Endothelial cell of umbilical vein (primary cell): ENCODE measurements at places on chromosomes 13 and 19. TPM values are rescaled to one million over a fixed set of nuclear protein-coding genes. Genes with fewer than 3 reads are reported as not detected.

DNA sequence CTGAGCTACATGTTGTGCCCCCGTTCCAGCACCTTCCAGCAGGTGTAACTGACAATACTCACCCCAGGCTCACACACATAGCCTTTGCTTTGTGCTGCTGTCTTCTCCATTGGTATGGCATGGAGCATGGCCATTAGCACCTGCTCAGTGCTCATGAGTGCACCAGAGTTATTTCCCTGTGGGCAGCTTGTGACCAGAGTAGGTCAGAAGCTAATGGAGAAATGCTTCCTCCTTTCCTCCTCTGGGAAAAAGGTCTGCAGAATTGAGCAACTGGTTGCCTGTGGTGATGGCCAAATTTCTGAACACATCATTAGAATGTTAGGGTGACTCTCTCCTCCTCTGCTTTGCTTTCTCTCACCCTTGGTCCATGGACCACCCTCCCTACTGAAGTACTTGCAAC, 344.5 kb upstream of the TMTC4 start:
- no peaks in the 10 kb centered on the region for H3K27me3 ChIP-seq
- DNase-seq: no peak
- no peaks in the 10 kb centered on the region for H3K36me3 ChIP-seq
- no peak overlapping the region for H3K27ac ChIP-seq
- H3K4me3 ChIP-seq: no peak overlapping the region

GRCh38 chr19:17263712-17264640, 569 bp downstream of the USHBP1 start:
- peaks cover 18% of the 10 kb centered on the region for H3K4me1 ChIP-seq
- no peaks in the 10 kb centered on the region for H3K36me3 ChIP-seq

- no peaks in the 10 kb centered on the region for H3K36me3 ChIP-seq
- no peak overlapping the region for H3K4me3 ChIP-seq
- no peak for DNase-seq
- no peak overlapping the region for H3K27ac ChIP-seq
- H3K27me3 ChIP-seq: no peaks in the 10 kb centered on the region
Measured at GRCh38 chr13:113559061-113559460, 25.5 kb upstream of the TFDP1 start.

DNA sequence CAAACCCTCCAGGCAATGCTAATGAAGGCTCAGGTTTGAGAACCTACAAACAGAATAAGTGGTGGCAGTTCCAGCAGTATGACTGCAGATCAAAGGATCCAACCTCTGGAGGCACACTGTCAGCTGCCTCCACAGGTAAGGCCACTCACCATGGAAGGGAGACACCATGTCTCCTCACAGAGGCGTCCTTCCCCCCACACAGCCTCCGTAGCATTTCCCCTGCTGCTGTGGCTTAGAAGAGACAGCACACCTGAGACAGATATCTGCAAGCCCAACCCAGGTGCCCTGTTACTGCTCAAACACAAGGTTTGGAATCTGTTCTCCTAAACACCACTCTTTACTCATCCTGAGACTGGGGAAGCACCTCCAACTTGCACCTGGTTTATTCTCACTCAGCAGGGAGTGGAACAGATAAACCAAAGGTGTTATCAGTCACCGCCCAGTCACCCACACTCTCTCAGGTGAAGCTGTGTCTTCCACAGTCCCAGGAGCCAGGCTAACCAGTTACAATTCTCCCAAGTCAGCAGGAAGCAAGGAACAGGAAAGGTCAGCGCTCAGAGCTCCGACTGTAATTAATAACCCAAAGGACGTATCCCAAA, 311.2 kb downstream of the FOXO1 start:
- H3K4me3 ChIP-seq: no peak overlapping the region
- DNase-seq: no peak
- no peaks in the 10 kb centered on the region for H3K27me3 ChIP-seq
- no peak overlapping the region for H3K27ac ChIP-seq

GRCh38 chr13:20980430-20980829, 77.9 kb upstream of the XPO4 start:
- H3K27me3 ChIP-seq: no peaks in the 10 kb centered on the region
- H3K4me1 ChIP-seq: no peaks in the 10 kb centered on the region
- H3K36me3 ChIP-seq: peaks cover 40% of the 10 kb centered on the region
- DNase-seq: no peak
- no peak overlapping the region for H3K4me3 ChIP-seq

- H3K36me3 ChIP-seq: no peaks in the 10 kb centered on the region
- peaks cover 21% of the 10 kb centered on the region for H3K4me1 ChIP-seq
- H3K27ac ChIP-seq: no peak overlapping the region
- DNase-seq: no peak
- H3K4me3 ChIP-seq: no peak overlapping the region
Measured at GRCh38 chr13:74070065-74070464, 64.1 kb downstream of the KLF12 start.

DNA sequence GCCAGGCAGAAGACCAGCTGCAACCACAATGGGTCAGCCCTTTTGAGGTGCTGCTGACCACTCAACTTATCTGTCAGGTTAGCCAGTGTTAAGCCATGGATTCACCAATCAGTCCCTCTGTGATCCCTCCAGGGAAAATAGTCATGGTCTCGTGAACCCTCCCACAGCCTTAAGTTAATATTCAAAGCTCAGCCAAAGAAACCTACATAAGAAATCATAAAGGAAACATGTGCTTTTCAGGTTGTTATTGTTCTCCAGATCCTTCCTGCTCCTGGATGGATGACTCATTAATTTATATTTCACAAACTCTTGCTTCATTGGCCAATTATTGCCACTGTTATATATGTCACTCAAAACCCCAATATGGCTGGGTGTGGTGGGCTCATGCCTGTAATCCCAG, 161.9 kb downstream of the B3GLCT start:
- H3K27ac ChIP-seq: no peak overlapping the region
- H3K36me3 ChIP-seq: no peaks in the 10 kb centered on the region
- no peak overlapping the region for H3K4me3 ChIP-seq
- no peaks in the 10 kb centered on the region for H3K27me3 ChIP-seq
- DNase-seq: peak; percentile 61
- no peaks in the 10 kb centered on the region for H3K4me1 ChIP-seq

- H3K36me3 ChIP-seq: no peaks in the 10 kb centered on the region
- no peak for DNase-seq
- no peaks in the 10 kb centered on the region for H3K27me3 ChIP-seq
- no peak overlapping the region for H3K27ac ChIP-seq
- H3K4me3 ChIP-seq: no peak overlapping the region
Measured at GRCh38 chr19:40400559-40400958, 10.6 kb upstream of the HIPK4 start.

GRCh38 chr13:72774019-72774418, 7.7 kb downstream of the DIS3 start:
- DNase-seq: no peak
- no peaks in the 10 kb centered on the region for H3K27me3 ChIP-seq
- no peak overlapping the region for H3K4me3 ChIP-seq
- H3K4me1 ChIP-seq: no peaks in the 10 kb centered on the region
- peaks cover 55% of the 10 kb centered on the region for H3K36me3 ChIP-seq
- H3K27ac ChIP-seq: no peak overlapping the region

DNA sequence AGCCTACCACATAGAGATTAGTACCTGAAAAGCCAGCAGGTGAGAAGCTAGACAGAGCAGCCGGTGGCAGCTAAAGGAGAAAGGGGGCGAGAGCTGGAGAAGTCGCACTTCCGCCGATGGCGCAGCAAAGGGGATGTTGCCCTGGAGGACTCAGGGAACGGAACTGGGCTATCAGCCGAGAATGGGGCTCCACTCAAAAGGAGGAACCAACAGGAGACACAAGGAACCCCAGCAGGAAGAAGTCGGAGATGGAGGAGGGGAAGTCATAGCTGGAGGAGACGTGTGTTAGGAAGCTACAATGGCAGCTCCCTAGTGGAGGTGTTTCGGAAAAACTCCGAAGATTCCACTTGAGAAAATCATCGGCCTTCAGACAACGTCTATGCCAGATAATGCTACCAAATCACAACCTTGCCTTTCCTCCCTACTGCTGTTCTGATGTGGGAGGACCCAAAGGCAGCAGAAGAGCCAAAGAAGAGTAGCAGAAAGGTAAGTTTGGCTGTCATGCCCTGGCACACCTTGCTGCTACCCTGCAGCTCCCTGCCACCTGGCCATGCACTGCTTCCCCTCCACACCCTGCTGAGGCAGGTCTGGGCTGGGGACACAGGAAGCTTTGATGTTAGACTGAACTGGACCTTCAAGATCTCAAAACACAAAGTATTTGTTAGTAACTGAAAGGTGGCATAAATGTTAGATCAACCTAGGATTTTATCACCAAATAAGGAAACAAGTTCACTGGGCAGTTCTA, 127.9 kb downstream of the DLEU7 start:
- no peak overlapping the region for H3K27ac ChIP-seq
- no peaks in the 10 kb centered on the region for H3K4me1 ChIP-seq
- H3K36me3 ChIP-seq: no peaks in the 10 kb centered on the region
- H3K4me3 ChIP-seq: no peak overlapping the region

- H3K27ac ChIP-seq: no peak overlapping the region
- H3K4me3 ChIP-seq: no peak overlapping the region
- H3K27me3 ChIP-seq: no peaks in the 10 kb centered on the region
- DNase-seq: no peak
Measured at GRCh38 chr13:25415241-25415640, 43.5 kb downstream of the ATP8A2 start.

SLC25A15 gene
- polyA plus RNA-seq: 6.8 and 7.1 TPM in 2 replicates

SBK3 gene
- 0.18 and 0.19 TPM in 2 replicates for polyA plus RNA-seq

VWA8 gene
- polyA plus RNA-seq: 1.8 and 2.9 TPM in 2 replicates

RFPL4AL1 gene
- polyA plus RNA-seq: not detected in 2 replicates
